Activated CD4-positive, alpha-beta T cell treated with anti-CD3 and anti-CD28 coated beads for 36 hours (primary cell): ENCODE measurements at places on chromosomes 2 and 18.

DNA sequence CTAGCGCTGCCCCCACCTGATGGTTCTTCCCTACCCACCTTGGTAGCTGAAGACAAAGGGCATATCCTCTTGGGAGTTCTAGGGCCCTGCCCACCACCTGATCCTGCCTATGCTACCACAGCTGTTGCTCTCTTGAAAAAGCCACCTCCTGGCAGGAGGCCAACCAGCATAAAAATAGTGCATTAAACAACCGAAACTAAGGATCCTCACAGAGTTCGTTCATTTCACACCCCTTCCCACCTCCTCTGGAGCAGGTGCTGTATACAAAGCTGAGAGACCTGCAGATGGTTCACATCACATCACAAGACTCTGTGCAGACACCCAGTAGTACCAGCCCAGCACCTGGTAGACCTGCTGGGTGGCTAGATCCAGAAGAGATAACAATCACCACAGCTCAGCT is 1348.0 kb upstream of the TMEFF2 start:
- no peak for DNase-seq

- no peak for DNase-seq
Observed at GRCh38 chr2:29278966-29279365, 163.8 kb downstream of the CLIP4 start.

GRCh38 chr2:109694190-109694589 is 80.0 kb downstream of the SOWAHC start:
- no peak for DNase-seq

DNA sequence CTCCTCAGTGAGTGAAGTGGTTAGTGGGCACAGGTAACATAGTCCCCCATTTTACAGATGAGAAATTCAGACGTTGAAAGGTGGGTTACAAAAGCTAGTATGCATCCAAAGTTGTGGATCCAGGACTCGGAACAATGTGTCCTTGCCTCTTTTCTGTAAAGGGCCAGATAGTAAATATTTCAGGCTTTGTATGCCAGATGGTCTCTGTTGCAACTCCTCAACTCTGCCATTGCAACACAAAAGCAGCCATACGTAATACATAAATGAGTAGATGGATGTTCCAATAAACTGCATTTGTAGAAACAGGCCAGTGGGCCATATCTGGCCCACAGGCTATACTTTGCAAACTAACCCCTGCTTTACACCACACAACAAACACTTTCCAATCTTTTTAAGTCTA is 166.6 kb upstream of the PKDCC start:
- DNase-seq, result no peak

- no peak for DNase-seq
Observed at GRCh38 chr2:200534572-200534971, 8.6 kb downstream of the SGO2 start.

DNA sequence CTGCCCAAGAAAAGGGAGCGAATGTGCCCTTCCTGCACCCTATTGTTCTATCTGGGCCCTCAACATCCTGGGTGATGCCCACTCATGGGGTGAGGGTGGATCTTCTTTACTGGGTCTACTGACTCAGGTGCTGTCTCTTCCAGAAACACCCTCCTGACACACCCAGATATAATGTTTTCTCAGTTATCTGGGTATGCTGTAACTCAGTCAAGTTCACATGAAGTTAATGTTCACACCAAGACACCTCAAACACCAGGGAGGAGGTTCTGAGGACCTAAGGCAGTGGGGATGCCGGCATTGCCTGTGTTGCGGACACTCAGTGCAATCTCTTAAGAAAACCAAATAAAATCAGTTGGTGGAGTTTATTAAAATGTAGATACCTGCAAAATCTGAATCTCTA is 500.9 kb downstream of the BCL11A start:
- no peak for DNase-seq

DNA sequence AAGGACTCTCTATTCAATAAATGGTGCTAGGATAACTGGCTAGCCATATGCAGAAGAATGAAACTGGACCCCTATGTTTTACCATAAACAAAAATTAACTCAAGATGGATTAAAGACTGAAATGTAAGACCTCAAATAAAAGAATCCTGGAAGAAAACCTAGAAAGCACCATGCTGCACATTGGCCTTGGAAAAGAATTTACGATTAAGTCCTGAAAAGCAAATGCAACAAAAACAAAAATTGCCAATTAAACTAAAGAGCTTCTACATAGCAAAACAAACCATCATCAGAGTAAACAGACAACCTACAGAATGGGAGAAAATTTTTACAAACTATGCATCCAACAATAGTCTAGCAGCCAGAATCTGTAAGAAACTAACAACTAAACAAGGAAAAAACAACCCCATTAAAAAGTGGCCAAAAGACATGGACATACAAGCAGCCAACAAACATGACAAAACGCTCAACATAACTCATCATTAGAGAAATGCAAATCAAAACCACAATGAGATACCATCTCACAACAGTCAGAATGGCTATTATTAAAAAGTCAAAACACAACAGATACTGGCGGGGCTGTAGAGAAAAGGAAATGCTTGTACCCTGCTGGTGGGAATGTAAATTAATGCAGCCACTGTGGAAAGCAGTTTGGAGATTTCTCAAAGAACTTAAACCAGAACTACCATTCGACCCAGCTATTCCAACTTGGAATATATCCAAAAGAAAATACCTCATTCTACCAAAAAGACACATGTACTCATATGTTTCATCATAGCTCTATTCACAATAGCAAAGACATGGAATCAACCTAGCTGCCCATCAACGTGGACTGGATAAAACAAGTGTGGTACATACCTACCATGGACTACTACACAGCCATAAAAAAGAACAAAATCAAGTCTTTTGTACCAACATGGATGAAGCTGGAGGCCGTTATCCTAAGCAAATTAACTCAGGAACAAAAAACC is 30.6 kb downstream of the SEPTIN10 start:
- DNase-seq, result no peak

GRCh38 chr18:76274468-76275289 is 220.4 kb downstream of the ZNF516 start:
- DNase-seq, result peak; percentile 43

GRCh38 chr2:102070058-102070642 is 72.4 kb upstream of the IL1R1 start:
- no peak for DNase-seq

DNA sequence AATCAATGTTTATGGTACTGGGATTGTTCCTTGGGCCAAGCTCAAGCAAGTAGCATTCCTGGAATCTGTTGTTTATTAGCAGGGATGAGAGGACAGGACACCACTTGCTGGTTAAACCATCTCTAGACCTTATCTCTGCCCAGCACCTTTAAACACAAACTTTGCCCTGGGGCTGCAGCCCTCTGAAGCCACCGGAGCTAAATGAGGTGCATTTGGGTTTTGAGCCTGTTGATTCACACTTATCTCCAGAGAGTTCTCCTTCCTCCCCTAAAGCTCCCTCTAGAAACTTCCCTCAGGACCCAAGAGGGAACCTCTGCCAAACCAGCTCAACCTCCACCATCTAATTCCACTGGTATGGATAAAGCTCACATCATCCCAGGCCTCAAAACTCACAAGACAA is 94.8 kb upstream of the EPAS1 start:
- no peak for DNase-seq

DNA sequence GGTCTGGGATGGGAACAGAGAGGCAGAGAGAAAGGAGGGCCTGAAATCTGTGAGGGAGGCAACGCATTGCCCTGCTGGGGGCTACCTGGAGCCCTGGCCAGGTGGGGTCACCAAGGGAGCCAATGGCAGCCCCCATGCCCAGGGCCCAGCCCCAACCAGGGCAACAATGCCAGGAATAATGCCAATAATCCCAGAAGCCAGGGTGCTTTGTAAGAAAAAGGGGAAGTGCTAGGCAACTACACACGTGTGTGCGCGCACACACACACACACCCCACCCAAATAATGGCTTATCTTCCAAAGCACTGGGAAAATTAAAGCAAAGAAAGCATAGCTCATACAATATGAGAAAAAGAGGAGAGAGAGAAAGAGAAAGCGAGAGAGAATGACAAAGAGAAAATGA is 7.0 kb upstream of the CLEC4F start:
- DNase-seq, result no peak
